ENCODE measurements at places on chromosomes 2 and 18.

GRCh38 chr2:3051266-3051665 lies 326.4 kb downstream of the EIPR1 start:
- no peak for DNase-seq

- peak; percentile 22 for DNase-seq
Measured at GRCh38 chr2:437756-438393, 150.0 kb upstream of the ALKAL2 start.

GRCh38 chr2:118040891-118041290 lies 27.0 kb upstream of the CCDC93 start:
- no peak for DNase-seq

DNA sequence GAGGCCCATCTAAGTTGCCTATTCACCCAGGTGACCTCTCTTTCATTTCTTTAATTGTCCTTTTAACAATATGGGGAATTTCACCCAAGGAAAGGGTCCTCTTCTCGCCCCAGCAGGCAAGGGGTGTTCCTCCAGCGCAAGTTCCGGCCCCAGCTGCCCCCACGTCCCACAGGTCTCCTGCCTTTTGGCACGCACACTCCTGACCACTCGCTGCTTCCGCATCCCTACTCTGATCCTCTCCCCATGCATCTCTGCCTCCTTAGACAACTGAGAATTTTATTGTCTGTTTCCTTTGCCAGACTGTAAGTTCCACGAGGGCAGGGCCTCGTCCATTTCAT lies 684 bp upstream of the ARPC2 start:
- DNase-seq: no peak

GRCh38 chr2:95552911-95553310 lies 38.9 kb upstream of the TRIM43 start:
- no peak for DNase-seq

DNA sequence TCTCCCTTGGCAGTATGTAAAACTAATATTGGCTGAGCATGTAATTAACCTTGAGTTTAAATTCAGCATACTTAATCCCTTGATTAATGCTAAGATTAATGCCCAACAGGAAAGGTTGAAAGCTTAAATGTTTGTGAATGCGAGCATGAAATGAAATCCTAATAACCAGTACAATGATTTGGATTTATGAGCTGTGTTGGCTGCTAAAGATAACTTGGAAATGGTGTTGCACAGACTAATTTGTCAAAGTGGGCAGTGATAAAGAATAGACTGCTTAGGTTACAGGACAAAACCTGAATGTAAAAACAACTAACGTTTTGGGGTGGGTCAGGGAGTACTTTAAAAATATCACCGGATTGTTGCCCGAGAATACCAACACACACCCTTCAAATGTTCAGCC lies 70.6 kb downstream of the MGAT5 start:
- no peak for DNase-seq

DNA sequence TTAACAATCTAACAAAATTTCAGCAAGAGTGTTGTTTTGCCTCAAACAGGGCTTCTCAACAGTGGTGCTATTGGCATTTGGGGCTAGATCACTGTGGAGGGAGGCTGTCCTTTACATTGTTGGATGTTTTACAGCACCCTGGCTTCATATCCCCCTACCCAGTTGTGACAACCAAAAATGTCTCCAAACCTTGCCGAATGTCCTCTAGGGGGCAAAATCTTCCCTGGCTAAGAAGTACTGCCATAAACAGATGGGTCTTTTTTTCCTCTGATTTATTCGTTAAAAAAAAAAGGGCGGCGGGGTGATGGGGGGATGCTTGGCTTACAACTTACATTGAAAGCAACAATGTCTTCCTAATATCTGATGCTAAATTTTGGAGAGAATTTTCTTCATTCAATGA lies 207.6 kb upstream of the CCDC150 start:
- no peak for DNase-seq

GRCh38 chr2:108958632-108959341 lies 30.2 kb downstream of the EDAR start:
- DNase-seq: no peak

- DNase-seq: no peak
Measured at GRCh38 chr2:238693337-238694093, 154.4 kb upstream of the TWIST2 start.

All from esophagus squamous epithelium (tissue), 5 donors.